Vagina (tissue), 2 donors: ENCODE measurements at places on chromosomes 2 and 18.

DNA sequence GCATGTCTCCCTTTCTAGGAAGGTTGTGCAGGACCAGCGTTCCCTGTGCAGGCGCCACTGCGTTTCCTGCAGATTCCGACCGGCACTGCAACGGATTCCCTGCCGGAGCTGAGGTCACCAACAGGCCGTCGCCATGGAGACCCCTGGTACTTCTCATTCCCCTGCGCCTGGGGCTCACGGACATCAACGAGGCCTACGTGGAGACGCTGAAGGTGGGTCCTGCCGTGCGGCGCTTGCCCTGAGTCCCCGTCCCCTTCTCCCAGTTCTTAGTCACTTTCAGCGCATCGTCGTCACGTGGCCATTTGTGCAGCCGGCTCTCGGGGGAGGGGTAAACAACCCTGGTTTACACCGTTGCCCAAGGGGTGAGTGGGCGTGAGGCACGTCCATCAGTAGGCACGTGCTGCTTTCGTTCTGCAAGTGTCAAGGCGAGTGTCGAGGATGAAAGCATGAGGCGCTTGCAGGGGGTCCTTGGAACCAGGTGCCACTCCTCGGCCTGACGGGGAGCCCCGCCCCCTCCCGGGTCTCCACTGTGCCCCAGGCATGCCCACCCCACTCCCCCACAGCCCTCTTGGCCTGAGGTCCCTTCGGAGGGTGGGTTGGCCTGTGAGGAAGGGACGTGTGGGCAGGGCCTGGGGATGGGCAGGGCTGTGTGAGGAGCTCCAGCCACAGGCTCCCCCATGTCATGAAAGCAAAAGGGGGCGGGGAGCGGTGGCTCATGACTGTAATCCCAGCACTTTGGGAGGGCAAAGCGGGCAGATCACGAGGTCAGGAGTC is 19.8 kb downstream of the DTYMK start:
- DNase-seq, result no peak

GRCh38 chr18:13568443-13569392 is 157.6 kb downstream of the FAM210A start:
- DNase-seq, result no peak

DNA sequence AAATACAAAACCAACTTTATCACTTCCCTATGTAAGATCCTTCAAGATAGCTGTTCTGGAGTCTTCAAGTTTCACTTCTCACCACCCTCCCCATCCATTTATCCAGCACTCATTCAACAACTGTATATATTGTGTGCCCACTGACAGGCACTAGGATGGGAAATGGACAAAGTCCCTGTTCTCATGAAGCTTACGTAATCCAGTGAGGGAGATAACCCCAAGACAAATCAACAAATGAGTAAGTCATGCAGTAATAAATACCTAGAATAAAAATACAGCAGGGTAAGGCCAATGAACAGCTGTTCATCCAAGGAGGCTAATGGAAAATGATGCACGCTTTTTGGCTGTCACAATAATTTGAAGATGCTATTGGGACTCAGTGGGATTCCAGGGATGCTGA is 133.8 kb downstream of the MEMO1 start:
- DNase-seq, result no peak

DNA sequence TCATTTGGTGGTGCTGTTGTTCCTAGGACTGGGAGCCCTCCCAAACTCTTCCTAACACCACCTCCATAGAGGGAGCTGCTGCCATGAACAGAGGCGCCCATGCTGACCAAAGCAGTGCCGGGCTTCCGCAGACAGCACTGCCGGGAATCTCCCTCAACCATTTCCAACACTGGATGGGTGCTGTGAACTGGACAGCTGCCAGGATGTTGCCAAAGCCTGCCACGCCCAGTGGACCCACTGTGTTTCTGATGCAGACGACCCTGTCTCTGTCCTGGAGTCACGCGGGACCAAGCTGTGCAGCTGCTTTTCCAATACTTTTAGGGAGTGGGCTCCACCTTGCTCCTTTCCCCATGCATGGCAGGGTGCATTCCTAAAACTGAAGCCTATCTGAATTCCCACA is 16.9 kb upstream of the GNAL start:
- peak; percentile 47 for DNase-seq

DNA sequence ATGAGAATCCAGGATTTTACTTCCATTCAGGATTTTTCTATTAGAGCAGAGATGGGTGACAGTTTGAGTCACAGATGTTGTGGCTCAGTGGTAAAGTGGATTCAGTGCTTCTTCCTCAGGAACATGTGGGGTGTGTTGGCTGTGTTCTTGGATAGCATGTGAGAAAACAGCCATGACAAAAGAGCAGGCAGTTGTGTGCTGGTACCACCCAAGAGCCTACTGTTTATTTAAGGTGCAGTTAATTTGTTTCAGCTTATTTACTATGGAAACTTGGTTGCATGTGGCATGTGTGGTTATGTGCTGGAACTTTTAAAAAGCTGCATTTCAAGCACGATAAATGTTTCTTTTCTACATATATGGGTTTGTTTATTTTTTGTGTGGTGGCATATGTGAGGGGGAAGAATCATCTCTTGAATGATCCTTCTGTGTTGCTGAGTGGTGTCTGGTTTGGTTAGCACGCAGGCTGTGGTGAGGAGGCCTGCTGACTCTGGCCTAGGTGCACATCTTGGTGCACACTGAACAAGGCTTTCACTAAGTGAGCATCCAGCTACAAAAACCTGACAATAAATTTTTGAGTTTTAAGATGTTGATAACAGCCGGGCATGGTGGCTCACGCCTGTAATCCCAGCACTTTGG is 67.3 kb downstream of the SPTBN1 start:
- DNase-seq, result no peak

GRCh38 chr2:159658881-159659873 is 42.8 kb upstream of the BAZ2B start:
- DNase-seq, result no peak

DNA sequence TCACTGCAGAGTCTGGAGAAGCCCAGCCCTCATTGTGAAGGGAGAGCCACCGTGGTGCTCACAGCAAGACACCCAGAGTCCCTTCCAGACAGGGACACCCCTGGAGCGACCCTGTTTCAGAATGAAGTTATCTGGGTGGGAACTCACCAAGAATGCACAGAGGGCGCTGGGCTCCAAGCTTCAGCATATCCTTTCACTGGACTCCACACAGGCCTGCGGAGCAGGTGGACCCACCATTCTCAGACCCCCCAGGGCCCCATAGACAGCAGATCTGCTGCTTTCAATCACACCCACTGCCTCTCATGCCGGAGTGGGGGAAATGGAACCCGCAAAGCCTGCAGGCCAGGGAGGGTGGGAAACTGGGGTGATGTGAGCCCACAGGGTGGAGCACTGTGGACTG is 87.8 kb downstream of the RRM2 start:
- no peak for DNase-seq

- no peak for DNase-seq
Measured at GRCh38 chr18:55251254-55251971, 292.2 kb upstream of the CCDC68 start.

GRCh38 chr2:136375017-136375901 is 257.3 kb upstream of the CXCR4 start:
- peak; percentile 47 for DNase-seq

- no peak for DNase-seq
Measured at GRCh38 chr2:198756166-198756565, 701.6 kb downstream of the SATB2 start.

- no peak for DNase-seq
Measured at GRCh38 chr2:163348857-163349380, 386.9 kb downstream of the FIGN start.

GRCh38 chr2:163469561-163469962 is 266.2 kb downstream of the FIGN start:
- no peak for DNase-seq

GRCh38 chr2:45713136-45713535 is 61.7 kb downstream of the PRKCE start:
- no peak for DNase-seq

DNA sequence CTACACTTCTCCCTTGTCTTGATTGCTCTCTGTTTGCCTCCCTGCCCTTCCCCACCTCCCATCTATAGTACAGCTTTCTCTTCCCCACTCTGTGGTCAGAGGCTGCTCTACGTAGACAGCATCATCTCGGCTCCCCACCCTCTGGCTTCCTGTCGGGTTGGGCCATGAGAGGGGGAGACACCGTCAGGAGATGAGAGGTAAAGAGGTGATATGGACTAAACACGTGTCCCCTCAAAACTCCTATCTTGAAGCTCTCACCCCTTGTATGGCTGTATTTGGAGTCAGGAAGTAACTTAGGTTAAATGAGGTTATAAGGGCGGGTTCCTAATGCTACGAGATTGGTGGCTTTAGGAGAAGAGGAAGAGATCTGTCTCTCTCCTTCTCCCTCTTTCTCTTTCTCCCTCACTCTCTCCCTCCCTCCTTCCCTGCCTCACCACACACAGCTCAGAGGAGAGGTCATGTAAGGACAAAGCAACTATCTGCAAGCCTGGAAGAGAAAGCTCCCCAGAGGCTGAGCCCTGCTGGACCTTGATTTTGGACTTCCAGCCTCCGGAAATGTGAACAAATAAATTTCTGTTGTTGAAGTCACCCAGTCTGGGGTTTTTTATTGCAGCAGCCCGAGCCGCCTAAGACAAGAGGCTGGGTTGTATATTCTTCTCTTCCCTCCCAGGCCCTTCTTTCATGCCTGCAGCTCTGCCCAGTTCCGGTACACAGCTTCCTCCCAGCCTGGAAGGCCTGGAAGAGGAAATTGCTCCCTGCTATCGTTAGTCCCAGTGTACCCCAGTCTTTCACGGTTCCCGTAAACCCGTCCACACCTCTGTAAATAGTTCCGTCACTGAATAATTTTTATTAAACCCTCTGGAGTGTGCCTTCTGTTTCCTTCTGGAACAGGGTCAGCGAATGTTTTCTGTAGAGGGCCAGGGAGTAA is 138.0 kb downstream of the AKAIN1 start:
- DNase-seq, result no peak

- DNase-seq, result no peak
Measured at GRCh38 chr2:205698286-205699268, 16.3 kb downstream of the NRP2 start.

GRCh38 chr2:200484934-200485333 is 24.9 kb downstream of the KCTD18 start:
- no peak for DNase-seq

DNA sequence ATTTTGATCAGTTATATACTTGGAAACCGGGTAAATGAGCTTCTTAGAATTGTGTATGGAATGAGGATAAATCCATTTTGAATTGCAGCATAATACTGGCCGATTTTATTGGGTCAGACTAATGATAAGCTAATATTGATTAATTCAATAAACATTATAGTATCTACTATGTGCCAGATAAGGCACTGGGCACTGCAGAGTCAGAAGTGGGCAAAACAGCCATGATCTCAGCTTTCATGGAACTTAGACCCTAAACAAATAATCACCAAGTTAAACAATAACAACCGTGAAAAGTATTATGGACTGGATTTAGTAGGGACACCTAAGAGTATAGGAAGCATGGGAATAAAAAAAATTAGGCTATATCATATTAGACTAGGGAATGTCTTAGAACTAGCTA is 297.0 kb upstream of the PKDCC start:
- no peak for DNase-seq

DNA sequence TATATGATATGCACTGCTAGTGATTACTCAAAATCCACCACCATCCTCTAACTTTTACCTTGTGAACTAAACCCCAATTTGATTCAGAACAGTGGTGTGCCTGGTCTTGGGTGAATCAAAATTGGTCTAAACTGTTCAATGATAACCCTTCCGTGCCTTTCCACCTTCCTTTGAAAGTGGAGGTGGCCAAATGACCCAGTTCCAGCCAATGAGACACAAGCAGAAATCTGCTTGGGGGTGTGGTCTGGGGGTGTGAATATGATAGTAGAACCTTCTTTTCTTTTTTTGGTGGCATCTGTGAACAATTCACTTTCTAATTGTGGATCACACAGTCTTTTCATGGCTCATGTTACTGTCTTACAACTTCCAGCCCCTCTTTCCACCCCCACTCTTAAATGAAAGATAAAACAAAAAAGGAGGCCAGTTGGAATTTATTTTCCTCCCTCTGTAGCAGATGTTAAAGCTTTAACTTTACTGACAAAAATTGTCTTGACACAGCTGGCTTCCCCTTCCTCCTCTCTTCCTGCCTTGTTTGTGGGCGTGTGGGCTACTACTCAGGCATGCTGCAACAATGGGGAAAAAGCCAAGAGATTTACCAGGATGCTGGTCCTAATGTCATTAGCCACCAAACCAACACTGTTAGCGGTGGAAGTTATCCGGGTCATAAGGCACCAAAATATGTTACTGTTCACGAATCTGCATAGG is 58.8 kb upstream of the ANKRD44 start:
- DNase-seq, result no peak

DNA sequence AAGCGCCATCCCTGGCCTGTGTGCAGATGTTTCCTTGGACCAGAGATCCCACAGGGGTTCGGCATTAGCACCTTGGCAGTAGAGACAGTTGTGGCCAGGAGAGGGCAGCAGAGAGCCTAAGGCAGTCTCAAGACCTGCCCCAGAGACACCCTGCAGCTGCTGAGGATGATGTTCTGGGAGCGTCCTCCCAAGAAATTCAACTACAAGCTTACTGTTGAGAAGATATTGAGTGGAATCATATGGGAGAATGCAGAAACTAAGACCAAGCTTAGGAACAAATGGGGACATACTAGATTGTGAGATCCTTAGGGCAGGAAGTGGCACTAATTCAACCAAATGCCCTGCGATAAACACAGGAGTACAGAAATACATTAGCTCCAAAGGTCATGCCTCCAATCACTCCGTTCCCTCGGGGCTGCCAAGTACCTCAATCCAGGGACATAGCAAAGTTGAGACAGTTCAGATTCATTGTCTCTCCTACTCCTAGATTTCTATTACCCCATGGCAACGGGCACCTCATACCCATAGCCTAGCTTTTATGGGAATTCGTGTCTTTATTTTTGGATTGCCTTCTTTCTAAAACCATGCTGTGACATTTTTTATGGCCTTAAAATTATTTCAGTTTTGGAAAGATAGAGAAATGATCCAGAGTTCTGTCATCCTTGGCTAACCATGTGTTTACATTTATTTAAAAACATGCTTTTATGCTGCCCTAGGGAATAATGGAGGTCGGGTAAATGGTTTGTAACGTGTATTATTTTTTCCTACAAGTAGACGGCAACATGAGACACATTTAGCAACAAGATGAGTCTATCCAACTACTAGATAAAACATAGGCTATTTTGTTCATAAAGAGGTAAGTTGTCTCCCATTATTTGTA is 2.2 kb upstream of the ERMN start:
- no peak for DNase-seq

DNA sequence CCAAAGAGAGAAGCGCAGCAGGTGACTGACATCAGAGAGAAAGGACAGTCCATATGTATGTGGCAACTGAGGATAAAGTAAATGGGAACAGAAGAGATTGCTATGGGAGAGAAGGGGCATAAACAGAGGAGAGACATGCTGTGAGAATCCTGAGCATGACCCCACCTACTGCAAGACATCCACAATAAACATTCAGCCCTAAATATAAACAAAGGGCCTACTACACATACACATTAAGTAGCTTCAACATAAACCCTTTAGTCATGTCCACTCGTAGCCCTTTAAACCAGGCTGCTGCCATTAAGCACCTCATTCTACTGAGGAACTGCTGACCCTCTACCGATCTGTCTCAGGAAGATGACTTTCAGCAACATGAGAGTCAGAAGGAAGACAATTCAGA is 32.9 kb downstream of the CCBE1 start:
- no peak for DNase-seq

- DNase-seq, result no peak
Measured at GRCh38 chr2:164114937-164115336, 379.1 kb upstream of the FIGN start.
